ENCODE measurements at places on chromosomes 4 and X. TPM values are rescaled to one million over a fixed set of nuclear protein-coding genes. Genes with fewer than 3 reads are reported as not detected.

The AVPR2 gene
- total RNA-seq: 0.99 TPM

The OCIAD1 gene
- total RNA-seq: 170 TPM

The SPANXN4 gene
- not detected for total RNA-seq

The FREM3 gene
- 0.93 TPM for total RNA-seq

The PRICKLE3 gene
- total RNA-seq: 6.6 TPM

The CT45A10 gene
- total RNA-seq: not detected

The MAGEE1 gene
- total RNA-seq: 9.6 TPM

The PNMA5 gene
- not detected for total RNA-seq

The C1QTNF7 gene
- 14.6 TPM for total RNA-seq

The DRP2 gene
- total RNA-seq: 3.7 TPM

Measured in camera-type eye (tissue), 1 donor.